Activated T-cell treated with anti-CD3 and anti-CD28 coated beads for 48 hours (primary cell): ENCODE measurements at places on chromosomes 3 and 15.

GRCh38 chr15:65937476-65937875 lies 68.2 kb downstream of the RAB11A start:
- DNase-seq: no peak

- no peak for DNase-seq
These were observed 115.2 kb downstream of the CHSY1 start for GRCh38 chr15:101136381-101137268.

DNA sequence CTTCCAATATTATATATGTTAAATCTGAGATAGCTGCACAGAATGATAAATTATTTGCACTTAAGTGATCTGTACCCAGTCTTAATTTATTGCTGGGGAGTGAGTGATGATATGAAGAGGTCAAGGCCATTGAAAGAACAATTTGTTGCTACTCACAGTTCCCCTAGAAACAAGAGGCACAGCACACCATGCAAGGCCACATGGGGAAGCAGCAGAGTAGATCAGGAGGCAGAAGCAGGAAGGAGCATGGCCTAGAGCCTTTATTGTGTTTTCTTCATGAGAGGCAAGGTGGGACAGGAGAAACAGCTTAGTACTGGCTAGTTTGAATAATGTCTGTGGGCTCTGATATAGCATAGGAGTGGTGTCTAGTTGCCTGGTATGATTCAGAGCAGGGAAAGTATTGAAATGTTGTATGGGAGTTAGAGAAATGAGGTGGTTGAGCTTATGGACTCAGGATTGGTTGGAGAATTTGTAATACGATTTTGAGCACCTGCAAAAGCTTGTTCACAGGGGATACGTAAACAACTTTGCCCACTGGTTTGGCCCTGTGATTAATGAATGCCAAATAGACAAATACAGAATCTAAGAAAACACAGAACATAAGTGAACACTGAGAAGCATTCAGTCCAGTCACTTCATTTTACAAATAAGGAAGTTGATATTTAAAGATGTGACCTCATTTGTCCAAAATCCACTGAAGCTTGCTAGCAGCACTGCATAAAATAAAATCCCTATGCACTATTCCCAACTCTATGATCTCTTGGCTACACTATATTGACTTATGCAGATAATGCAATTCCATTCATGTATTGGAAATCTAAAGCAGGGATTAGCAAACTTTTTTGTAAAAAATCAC lies 71.7 kb downstream of the TMCO5A start:
- DNase-seq: no peak

DNA sequence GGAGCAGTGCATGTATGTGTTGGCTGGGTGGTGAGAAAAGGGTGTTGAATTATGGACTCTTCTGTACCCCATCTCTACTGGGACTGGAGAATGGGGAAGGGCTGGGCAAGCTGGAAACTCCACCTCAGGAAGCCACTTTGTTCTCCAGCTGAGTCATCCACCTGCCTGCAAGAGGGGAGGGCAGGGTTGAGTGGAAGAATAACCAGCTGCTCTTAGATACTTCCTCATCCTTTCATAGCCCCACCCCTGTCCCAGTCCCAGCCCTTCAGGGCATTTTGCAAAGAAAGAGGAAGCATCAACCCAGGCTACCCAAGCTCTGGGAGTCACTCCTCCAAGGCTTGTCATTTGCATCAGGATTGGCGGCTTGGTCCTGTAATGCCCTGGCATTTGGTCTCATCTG lies 33.1 kb downstream of the RAB11A start:
- DNase-seq: no peak

- no peak for DNase-seq
These were observed 65.7 kb downstream of the OCA2 start for GRCh38 chr15:28033443-28033842.

- DNase-seq: no peak
These were observed 35.0 kb upstream of the TATDN2 start for GRCh38 chr3:10213156-10213792.

- no peak for DNase-seq
These were observed 183.9 kb downstream of the FAM43A start for GRCh38 chr3:194869482-194870169.

DNA sequence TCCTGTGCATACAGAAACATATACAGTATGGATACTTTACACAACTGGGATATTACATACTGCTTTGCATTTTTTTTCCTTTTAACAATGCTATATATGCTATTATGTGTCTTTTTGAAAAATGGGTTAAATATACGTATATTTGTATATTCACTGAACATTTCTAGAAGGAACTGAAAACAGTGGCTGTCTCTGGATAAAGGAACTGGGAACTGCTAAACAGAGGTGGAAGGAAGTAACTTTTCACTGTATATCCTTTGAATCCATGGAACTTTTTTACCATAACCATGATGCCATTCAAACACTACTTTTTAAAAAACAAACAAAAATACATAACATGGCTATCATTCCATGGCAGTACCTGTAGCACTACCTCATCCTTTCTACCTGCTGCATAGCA lies 1.8 kb downstream of the MTFMT start:
- no peak for DNase-seq

- no peak for DNase-seq
These were observed 386.9 kb upstream of the CNTN3 start for GRCh38 chr3:75001330-75001729.
